ENCODE measurements at places on chromosomes 3 and 15. TPM values are rescaled to one million over a fixed set of nuclear protein-coding genes. Genes with fewer than 3 reads are reported as not detected.
A peak's percentile ranks its signal among the peaks of the same experiment; 100 is the strongest.

DNA sequence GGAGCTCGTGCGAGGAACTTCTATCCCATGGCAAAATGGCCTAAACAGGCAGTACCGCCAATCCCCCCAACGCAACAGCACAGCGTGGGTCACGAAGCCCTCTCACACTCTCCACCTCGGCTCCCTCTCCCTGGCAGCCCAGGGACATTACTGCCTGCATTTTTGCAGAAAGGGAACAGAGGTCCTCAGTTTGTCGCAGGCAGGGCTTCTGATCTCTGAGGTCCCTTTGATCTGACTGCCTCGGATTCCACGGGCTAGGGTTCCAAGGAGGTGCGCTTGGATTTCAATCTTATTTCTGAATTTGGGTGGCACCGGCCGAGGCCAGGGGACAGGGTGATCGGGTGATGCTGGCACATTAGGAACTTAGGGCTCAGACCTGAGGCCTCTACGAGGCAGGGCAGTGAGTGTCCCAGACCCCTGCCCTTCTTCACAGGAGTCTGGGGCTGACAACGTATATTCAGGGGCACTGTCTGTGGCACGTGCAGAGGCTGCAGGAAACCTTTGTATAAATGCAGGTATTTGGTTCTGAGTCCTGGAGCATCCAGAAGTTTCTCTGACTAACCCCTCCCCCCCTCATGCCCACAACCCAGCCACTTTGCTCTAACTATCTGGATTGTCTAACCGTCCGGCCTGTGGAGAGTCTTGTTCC is 197.9 kb downstream of the XXYLT1 start:
- peaks cover 2% of the 10 kb centered on the region for H3K4me1 ChIP-seq
- peaks cover 2% of the 10 kb centered on the region for H3K36me3 ChIP-seq
- no peaks in the 10 kb centered on the region for H3K27me3 ChIP-seq
- DNase-seq: no peak
- H3K27ac ChIP-seq: no peak overlapping the region
- H3K4me3 ChIP-seq: no peak overlapping the region

DNA sequence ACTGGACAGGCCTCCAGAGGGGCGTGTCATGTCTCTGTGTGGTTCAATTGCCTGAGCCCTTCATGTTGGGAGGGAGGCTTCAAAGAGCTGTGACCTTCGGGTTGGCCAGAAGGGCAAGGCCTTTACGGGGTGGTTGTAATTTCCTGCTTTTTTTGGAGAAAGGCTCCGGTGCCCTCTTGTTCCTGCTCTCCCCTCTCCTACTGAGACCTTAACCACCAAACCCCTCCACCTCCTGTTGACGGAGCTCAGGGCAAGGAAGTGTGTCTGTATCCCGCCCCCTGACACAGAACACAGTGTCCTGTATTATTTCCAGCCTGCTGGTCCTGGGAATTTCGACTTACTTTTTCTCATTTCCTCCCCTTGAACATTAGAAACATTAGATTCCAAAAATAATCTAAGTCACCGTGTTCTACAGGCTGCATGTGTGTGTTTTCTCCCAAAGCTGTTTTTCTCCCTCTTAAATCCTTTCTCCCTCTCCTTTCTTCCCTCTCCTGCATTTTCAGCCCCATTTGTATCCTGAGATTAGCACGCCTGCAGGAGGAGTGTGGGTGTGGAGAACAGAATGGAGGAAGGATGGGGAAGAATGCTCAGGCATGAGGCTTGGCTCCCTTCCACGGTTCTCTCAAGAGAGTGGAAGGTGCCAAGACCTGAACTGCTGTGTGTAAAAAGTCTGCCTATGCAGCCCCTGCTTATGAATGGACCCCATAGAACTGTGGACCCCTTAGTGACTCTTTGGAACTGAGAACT is 285.4 kb upstream of the ROPN1 start:
- no peaks in the 10 kb centered on the region for H3K36me3 ChIP-seq
- no peak overlapping the region for H3K4me3 ChIP-seq
- DNase-seq: peak; percentile 29
- H3K4me1 ChIP-seq: peaks cover 4% of the 10 kb centered on the region
- no peaks in the 10 kb centered on the region for H3K27me3 ChIP-seq

ATG7 gene
- 7.8 TPM for polyA plus RNA-seq

- no peak overlapping the region for H3K4me3 ChIP-seq
- peaks cover 29% of the 10 kb centered on the region for H3K36me3 ChIP-seq
- H3K27ac ChIP-seq: no peak overlapping the region
- no peaks in the 10 kb centered on the region for H3K4me1 ChIP-seq
Observed at GRCh38 chr3:186971578-186971977, 41.3 kb downstream of the ST6GAL1 start.

LEKR1 gene
- polyA plus RNA-seq: 0.63 TPM

DNA sequence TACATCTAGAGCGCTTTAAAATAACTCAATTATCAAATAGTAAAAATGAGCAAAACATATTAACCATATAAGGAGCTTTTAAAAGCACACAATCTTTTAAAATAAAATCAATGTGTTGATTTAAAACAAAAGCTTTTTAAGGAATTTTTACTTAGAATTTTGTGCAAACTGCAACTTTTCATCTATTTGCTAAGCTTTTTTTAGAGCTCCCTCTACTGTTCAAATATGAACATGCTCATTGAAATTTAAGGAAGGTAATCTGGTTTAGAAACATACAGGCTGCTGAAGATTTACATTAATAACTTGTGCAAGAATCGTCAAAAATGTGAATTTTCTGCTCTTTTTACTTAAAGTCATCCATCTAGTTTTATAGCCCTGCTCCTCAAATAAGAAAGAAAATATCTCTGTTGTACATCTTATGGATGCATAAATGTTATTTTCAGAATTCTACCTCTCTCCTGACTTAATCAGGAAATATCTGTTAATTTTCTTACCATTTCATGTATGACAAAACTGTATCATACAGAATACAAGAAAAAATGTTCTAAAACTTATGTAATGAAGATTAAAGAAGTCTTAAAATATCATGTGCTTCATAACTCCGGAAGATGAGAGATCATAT is 469.4 kb upstream of the ROBO2 start:
- H3K27ac ChIP-seq: no peak overlapping the region
- peak; percentile 12 for DNase-seq
- no peak overlapping the region for H3K4me3 ChIP-seq
- H3K36me3 ChIP-seq: no peaks in the 10 kb centered on the region

AADACL2 gene
- polyA plus RNA-seq: not detected

- DNase-seq: no peak
- peaks cover 5% of the 10 kb centered on the region for H3K4me1 ChIP-seq
- no peaks in the 10 kb centered on the region for H3K36me3 ChIP-seq
- no peak overlapping the region for H3K27ac ChIP-seq
- no peaks in the 10 kb centered on the region for H3K27me3 ChIP-seq
Observed at GRCh38 chr15:63519548-63520178, 15.3 kb downstream of the USP3 start.

- H3K36me3 ChIP-seq: no peaks in the 10 kb centered on the region
- no peak overlapping the region for H3K27ac ChIP-seq
- no peak overlapping the region for H3K4me3 ChIP-seq
- no peak for DNase-seq
Observed at GRCh38 chr3:126907557-126907956, 75.4 kb upstream of the PLXNA1 start.

DNA sequence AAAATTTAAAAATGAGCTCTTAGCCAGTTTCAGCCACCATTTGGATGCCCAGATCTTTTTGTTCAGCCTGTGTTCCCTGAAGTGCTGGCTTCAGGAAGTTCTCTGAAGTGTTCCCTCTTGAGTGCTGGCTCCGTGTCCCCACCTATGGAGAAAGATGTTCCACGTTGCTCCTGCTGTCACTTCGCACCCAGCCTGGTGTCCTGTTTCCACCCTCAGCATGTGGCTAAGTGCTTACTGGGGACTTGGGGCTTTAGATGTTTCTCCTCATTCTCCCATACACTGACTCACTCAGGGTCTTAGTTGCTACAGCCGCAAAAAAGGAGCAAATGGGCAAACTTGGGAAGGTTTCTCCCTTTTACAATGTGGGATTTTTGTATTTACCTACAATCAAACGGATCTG is 16.6 kb downstream of the CHCHD6 start:
- no peak overlapping the region for H3K27ac ChIP-seq
- H3K4me1 ChIP-seq: no peaks in the 10 kb centered on the region
- H3K36me3 ChIP-seq: no peaks in the 10 kb centered on the region
- no peak overlapping the region for H3K4me3 ChIP-seq
- no peak for DNase-seq

ZPLD1 gene
- polyA plus RNA-seq: not detected

- no peaks in the 10 kb centered on the region for H3K4me1 ChIP-seq
- peaks cover 9% of the 10 kb centered on the region for H3K36me3 ChIP-seq
- no peak overlapping the region for H3K4me3 ChIP-seq
- DNase-seq: no peak
- no peaks in the 10 kb centered on the region for H3K27me3 ChIP-seq
Observed at GRCh38 chr3:11350374-11350773, 78.2 kb downstream of the ATG7 start.

GRCh38 chr3:52200981-52201679 is 3.2 kb downstream of the ALAS1 start:
- no peak overlapping the region for H3K27ac ChIP-seq
- H3K27me3 ChIP-seq: no peaks in the 10 kb centered on the region
- H3K36me3 ChIP-seq: peaks cover 22% of the 10 kb centered on the region
- H3K4me1 ChIP-seq: peaks cover 28% of the 10 kb centered on the region

GRCh38 chr15:87849181-87849580 is 407.4 kb downstream of the NTRK3 start:
- H3K4me3 ChIP-seq: no peak overlapping the region
- no peaks in the 10 kb centered on the region for H3K27me3 ChIP-seq
- H3K4me1 ChIP-seq: no peaks in the 10 kb centered on the region

GRCh38 chr3:183801601-183802000 is 23.8 kb downstream of the MAP6D1 start:
- no peaks in the 10 kb centered on the region for H3K27me3 ChIP-seq
- H3K4me1 ChIP-seq: no peaks in the 10 kb centered on the region

DNA sequence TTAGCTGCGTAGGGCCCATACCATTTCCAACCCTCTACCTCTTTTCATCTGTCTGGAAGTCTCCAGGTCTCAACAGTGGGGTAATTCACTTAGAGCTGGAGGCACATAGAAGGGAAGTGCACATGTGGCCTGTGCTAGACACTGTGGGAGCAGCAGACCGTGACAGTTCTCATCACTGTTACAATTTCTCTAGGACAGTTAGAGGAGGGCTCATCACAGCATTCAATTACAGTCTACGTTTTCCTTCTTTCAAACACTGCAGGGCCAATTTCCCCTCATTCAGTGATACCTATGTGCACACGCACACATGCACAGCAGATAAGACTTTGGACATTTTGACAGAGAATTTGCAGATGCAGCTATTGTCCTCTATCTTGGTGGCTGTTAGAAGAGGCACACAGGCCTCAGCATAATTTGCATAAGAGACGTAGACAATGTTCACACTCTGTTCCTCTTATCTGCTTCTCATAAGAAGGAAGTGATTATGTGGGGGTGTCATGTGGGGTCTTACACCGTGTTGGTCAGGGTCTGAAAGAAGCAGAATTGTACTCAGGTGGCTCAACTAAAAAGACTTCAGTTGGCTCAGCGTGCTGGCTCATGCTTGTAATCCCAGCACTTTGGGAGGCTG is 12.6 kb upstream of the HRG start:
- H3K4me1 ChIP-seq: no peaks in the 10 kb centered on the region
- no peak for DNase-seq
- no peaks in the 10 kb centered on the region for H3K27me3 ChIP-seq
- H3K36me3 ChIP-seq: no peaks in the 10 kb centered on the region

GRCh38 chr3:62135741-62136140 is 237.6 kb downstream of the FEZF2 start:
- no peaks in the 10 kb centered on the region for H3K4me1 ChIP-seq
- H3K36me3 ChIP-seq: no peaks in the 10 kb centered on the region
- no peak overlapping the region for H3K27ac ChIP-seq
- no peak overlapping the region for H3K4me3 ChIP-seq
- DNase-seq: no peak
- no peaks in the 10 kb centered on the region for H3K27me3 ChIP-seq

Data from small intestine (tissue), 16 donors.